ENCODE measurements at places on chromosomes 7 and 10.

DNA sequence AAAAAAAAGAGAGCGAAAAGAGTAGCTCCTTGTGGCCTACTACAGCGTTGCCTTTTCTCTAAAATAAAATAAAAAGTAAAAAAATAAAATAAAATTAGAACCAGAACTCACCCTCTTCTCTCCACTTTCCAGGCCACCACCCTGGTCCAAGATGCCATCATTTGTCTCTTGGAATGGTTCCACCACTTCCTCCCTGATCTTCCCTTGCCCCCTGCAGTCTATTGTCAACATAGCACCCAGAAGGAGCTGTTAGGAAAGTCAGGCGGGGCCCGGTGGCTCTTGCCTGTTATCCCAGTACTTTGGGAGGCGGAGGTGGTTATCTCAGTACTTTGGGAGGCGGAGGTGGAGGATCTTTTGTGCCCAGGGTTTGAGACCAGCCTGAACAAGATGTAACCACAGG lies 7.6 kb upstream of the GRID2IP start:
- no peak for DNase-seq

DNA sequence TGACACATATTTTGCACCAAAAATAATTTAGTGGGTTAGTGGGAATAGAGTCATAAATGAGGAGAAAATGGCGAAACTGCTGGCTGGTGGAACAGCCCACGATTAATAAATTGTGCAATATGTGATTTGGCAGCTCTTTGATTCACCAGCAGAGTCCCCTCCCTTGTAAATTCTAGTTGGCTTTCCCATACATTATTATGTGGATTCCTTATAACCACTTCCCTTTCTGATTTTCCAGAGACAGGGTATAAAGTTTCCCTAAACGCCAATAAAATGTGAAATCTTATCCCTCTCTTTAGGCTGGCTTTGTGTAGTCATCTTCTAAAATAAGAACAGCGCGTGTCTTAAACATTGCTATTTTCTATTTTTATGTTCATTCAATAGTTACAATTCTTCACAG lies 149.4 kb upstream of the FERD3L start:
- DNase-seq: no peak

DNA sequence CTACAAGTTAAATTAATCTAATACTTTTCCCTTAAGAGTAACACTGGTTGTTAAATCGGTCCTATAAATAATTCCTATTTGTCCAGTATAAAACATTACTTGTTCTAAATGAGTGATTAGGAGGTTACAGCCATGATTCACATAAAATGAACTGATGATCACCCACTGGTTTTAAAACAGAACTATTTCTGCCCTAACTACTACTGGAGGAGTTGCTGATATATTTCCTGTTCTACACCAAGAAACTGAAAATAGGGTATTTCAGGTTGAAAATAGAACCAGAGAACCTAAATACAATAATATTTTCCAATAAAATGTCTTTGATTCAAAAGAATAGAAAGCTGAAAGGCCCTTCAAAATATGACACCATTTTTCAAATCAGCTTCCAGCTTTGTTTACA lies 30.9 kb downstream of the DNAJC1 start:
- no peak for DNase-seq

- DNase-seq: no peak
Measured at GRCh38 chr7:99003419-99003818, 125.1 kb downstream of the TRRAP start.

- no peak for DNase-seq
Measured at GRCh38 chr10:131870411-131870810, 30.4 kb upstream of the PPP2R2D start.

DNA sequence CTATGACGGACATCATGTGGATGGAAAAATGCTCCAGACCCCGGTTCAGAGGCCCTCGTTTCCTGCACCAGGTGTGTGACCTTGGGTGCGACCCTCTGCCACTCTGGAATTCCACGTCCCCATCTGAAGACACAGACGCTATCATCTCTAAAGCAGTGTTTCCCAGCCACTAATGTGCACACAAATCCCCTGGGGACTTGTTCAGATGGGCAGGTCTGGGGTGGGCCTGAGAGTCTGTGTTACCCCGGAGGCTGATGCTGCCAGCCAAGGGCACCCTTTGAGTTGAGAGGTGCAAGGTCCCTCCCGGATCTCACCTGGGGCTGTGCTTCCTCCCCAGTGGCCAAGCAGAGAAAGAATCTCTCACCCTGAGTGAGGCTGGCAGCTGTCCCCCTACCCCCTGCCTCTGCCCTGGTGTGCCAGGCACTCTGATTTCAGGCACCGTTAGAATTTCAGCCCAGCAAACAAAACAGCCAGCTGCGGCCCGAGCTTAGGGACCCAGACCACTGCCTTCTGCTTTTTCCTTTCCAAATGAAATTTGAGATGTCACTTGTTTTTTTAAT lies 90.0 kb downstream of the SLIT1 start:
- DNase-seq: no peak
